ENCODE measurements at places on chromosomes 11 and 22. TPM values are rescaled to one million over a fixed set of nuclear protein-coding genes. Genes with fewer than 3 reads are reported as not detected.

- peaks cover 27% of the 10 kb centered on the region for H3K4me1 ChIP-seq
- no peak overlapping the region for H3K27ac ChIP-seq
- H3K4me3 ChIP-seq: no peak overlapping the region
- H3K36me3 ChIP-seq: no peaks in the 10 kb centered on the region
Measured at GRCh38 chr11:118889797-118890196, 6.1 kb downstream of the CXCR5 start.

The NEFH gene
- 0.46 TPM for total RNA-seq

DNA sequence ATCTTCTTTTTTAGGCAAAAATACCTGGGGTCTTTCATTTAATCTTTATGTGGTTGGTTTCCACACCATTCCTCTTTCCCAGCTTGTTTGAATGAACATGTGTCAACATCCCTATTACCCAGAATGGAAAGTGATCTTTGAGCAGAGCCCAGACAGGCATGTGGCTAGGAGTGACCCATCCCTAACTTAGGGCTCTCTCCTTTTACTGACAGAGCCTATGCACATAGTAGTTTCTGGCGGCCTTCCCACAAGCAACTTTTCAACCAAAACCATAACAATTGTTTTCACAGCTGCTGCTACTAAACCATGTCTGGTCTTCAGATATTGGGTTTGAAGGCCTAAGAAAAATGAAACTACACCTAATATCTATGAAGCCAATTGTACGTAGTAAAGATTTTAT is 107.5 kb downstream of the TENM4 start:
- H3K4me3 ChIP-seq: no peak overlapping the region
- no peaks in the 10 kb centered on the region for H3K36me3 ChIP-seq
- H3K4me1 ChIP-seq: no peaks in the 10 kb centered on the region
- no peak for DNase-seq
- H3K27me3 ChIP-seq: no peaks in the 10 kb centered on the region

GRCh38 chr11:93498161-93498560 is 45.0 kb downstream of the SMCO4 start:
- H3K4me1 ChIP-seq: no peaks in the 10 kb centered on the region
- no peaks in the 10 kb centered on the region for H3K36me3 ChIP-seq
- no peak overlapping the region for H3K4me3 ChIP-seq
- DNase-seq: no peak

- H3K36me3 ChIP-seq: no peaks in the 10 kb centered on the region
- H3K27ac ChIP-seq: peak overlapping the region; percentile 70
- no peaks in the 10 kb centered on the region for H3K27me3 ChIP-seq
- no peak for DNase-seq
- H3K4me3 ChIP-seq: no peak overlapping the region
Measured at GRCh38 chr11:75475767-75476650, 43.0 kb upstream of the KLHL35 start.

- peaks cover 24% of the 10 kb centered on the region for H3K4me1 ChIP-seq
- no peak overlapping the region for H3K27ac ChIP-seq
- peak; percentile 70 for DNase-seq
- H3K4me3 ChIP-seq: peak overlapping the region; percentile 64
Measured at GRCh38 chr11:19714022-19714386, 1.4 kb downstream of the NAV2 start.

GRCh38 chr11:96110302-96110701 is 186.4 kb upstream of the MTMR2 start:
- H3K4me1 ChIP-seq: peaks cover 18% of the 10 kb centered on the region
- DNase-seq: no peak
- H3K27me3 ChIP-seq: no peaks in the 10 kb centered on the region
- no peak overlapping the region for H3K27ac ChIP-seq
- no peak overlapping the region for H3K4me3 ChIP-seq

The CARNS1 gene
- total RNA-seq: 2.7 TPM

The CHADL gene
- 3.4 TPM for total RNA-seq

GRCh38 chr11:77205467-77206263 is 77.6 kb downstream of the MYO7A start:
- no peak overlapping the region for H3K4me3 ChIP-seq
- no peaks in the 10 kb centered on the region for H3K4me1 ChIP-seq
- no peaks in the 10 kb centered on the region for H3K36me3 ChIP-seq
- H3K27me3 ChIP-seq: no peaks in the 10 kb centered on the region

GRCh38 chr11:5910540-5910939 is 17.5 kb downstream of the OR52E5 start:
- no peaks in the 10 kb centered on the region for H3K36me3 ChIP-seq
- H3K27me3 ChIP-seq: no peaks in the 10 kb centered on the region
- DNase-seq: no peak
- H3K27ac ChIP-seq: no peak overlapping the region
- no peaks in the 10 kb centered on the region for H3K4me1 ChIP-seq

GRCh38 chr22:45884201-45885062 is 92.5 kb downstream of the WNT7B start:
- no peaks in the 10 kb centered on the region for H3K36me3 ChIP-seq
- DNase-seq: peak; percentile 61
- H3K4me1 ChIP-seq: peaks cover 4% of the 10 kb centered on the region
- no peak overlapping the region for H3K4me3 ChIP-seq
- peaks cover 48% of the 10 kb centered on the region for H3K27me3 ChIP-seq

DNA sequence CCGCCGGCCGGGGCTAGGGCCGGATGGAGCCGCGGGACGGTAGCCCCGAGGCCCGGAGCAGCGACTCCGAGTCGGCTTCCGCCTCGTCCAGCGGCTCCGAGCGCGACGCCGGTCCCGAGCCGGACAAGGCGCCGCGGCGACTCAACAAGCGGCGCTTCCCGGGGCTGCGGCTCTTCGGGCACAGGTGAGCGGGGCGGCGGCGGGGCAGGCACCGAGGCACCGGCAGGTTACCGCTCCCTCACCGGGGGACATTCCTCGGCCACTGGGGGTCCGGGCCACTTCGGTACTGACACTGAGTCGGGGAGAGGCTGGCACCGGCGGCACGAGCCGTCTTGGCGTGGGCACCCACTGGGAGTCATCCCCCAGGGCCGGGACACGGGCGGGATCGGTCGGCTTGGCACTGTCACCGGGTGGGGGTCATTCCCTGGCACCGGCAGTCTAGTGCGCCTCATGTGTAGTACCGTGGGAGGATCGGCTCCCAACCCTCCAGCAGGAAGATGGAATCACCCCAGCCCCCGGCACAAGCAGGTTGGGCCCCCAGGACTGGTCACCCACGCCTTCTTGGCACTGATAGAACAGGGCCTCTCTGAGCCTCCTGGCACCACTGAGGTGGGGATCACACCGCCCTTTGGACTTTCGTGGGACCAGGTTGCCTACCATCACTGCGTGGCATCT is 511 bp downstream of the DGKZ start:
- no peaks in the 10 kb centered on the region for H3K36me3 ChIP-seq
- DNase-seq: no peak
- no peaks in the 10 kb centered on the region for H3K27me3 ChIP-seq
- H3K4me1 ChIP-seq: peaks cover 55% of the 10 kb centered on the region

The CFAP300 gene
- 2.3 TPM for total RNA-seq

DNA sequence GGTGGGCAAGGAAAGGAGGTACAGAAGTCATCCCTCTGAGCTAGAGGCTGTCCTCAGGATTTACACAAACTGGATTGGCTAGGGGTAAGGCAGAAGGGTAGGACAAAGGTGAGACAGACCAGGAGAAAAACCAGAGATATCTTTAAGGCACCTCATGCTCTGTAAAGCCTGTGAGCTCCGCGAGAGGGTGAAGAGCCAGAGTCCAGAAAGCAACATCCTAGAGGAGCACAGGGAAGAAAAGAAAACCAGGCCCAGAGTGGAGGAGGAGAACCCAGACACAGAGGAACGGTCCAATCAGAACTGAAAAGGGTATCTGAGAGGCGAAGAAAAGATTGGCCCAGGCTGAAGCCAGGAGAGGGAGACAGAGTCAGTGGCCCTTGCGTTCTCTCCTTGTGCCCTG is 5.1 kb downstream of the SLC37A4 start:
- H3K4me3 ChIP-seq: no peak overlapping the region
- no peak for DNase-seq
- peak overlapping the region; percentile 47 for H3K27ac ChIP-seq
- H3K36me3 ChIP-seq: peaks cover 53% of the 10 kb centered on the region
- H3K27me3 ChIP-seq: no peaks in the 10 kb centered on the region

DNA sequence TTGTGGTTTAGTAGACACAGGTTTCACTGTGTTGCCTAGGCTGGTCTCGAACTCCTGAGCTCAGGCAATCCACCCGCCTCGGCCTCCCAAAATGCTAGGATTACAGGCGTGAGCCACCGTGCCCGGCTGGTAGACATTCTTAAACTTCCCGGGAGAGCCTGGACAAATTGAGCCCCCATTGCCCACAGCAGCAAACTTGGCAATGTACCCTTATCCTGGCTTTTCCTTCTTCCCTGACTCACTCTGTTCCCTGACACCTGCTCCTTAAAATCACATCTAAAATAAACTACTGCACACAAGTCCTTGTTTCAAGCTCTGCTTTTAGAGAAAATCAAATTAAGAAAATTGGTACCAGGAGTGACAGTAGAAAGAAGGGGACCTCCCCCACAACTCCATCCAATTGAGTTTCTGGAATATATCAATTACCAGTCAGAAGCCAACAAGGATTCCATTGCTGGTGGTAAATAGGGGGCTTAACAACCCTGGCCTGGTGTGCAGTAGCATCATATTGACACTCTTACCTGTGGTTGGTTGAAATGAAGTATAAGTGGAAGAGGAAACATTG is 7.4 kb upstream of the MCHR1 start:
- no peaks in the 10 kb centered on the region for H3K4me1 ChIP-seq
- no peaks in the 10 kb centered on the region for H3K36me3 ChIP-seq
- H3K27me3 ChIP-seq: no peaks in the 10 kb centered on the region

The ARRB1 gene
- 188 TPM for total RNA-seq

- peak overlapping the region; percentile 73 for H3K4me3 ChIP-seq
- peaks cover 18% of the 10 kb centered on the region for H3K36me3 ChIP-seq
- H3K4me1 ChIP-seq: peaks cover 26% of the 10 kb centered on the region
- peak overlapping the region; percentile 92 for H3K27ac ChIP-seq
Measured at GRCh38 chr22:32800994-32801536, 440 bp upstream of the TIMP3 start.

GRCh38 chr11:64572143-64572542 is 18.9 kb upstream of the SLC22A12 start:
- no peaks in the 10 kb centered on the region for H3K27me3 ChIP-seq
- no peaks in the 10 kb centered on the region for H3K4me1 ChIP-seq
- H3K27ac ChIP-seq: no peak overlapping the region
- no peak overlapping the region for H3K4me3 ChIP-seq

The KDM4E gene
- not detected for total RNA-seq

GRCh38 chr11:41010361-41011050 is 448.9 kb downstream of the LRRC4C start:
- H3K27ac ChIP-seq: no peak overlapping the region
- DNase-seq: no peak
- H3K36me3 ChIP-seq: no peaks in the 10 kb centered on the region
- H3K4me1 ChIP-seq: no peaks in the 10 kb centered on the region
- H3K4me3 ChIP-seq: no peak overlapping the region

DNA sequence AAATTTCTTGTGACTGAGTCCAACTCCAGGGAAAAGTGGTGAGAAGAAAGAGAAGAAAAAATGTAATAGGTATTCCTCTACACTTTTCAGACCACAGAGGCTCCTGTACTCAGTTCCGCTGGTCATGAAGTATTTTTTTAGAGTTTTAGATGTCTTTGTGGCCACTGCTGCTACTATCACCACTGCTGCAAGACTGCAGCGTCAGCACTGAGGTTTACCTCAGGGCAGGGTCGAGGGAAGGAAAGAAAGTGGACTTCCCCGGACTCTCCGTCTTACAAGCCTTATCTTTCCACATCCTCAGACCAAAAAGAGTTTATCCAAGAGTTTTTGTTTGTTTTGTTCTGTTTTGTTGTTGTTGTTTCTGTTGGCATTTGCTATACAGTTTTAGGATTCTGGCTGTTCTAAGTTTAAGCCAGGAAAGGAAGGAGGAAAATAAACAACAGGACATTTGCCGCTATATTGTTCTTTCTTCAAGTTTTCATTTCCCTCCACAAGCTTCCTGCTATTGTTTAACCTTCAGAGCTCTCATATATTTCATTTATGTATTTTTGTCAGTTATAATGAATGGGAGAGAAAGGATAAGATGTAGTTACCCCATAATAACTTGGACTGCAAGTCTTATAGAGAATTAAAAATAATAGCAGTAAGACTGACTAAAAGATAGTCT is 919.3 kb downstream of the NTM start:
- DNase-seq: no peak
- no peaks in the 10 kb centered on the region for H3K4me1 ChIP-seq
- no peaks in the 10 kb centered on the region for H3K27me3 ChIP-seq
- H3K36me3 ChIP-seq: no peaks in the 10 kb centered on the region
- H3K4me3 ChIP-seq: no peak overlapping the region
- H3K27ac ChIP-seq: no peak overlapping the region

GRCh38 chr11:108135845-108136544 is 14.6 kb downstream of the ACAT1 start:
- DNase-seq: no peak
- no peak overlapping the region for H3K4me3 ChIP-seq
- H3K27ac ChIP-seq: no peak overlapping the region
- peaks cover 5% of the 10 kb centered on the region for H3K4me1 ChIP-seq

DNA sequence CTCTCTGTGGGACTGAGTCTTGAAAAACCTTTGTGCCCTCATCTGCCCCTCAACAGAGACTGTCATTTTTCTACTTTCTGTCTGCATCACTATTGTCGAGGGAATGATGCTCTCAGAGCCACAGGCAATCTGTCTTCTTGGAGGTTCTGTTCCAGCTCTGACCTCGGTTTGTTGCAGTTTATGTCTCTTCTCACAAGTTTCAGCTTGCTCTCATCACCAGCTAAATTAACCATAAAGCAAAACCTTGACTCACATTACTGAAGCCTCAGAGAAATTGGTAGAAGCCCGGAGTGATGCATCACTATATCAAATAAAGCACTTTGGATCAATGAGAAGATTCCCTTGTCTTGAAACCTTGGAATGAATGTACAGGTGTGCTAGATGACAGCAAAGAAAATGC is 60.6 kb upstream of the BLID start:
- H3K27ac ChIP-seq: no peak overlapping the region
- no peaks in the 10 kb centered on the region for H3K4me1 ChIP-seq
- no peak for DNase-seq
- no peaks in the 10 kb centered on the region for H3K27me3 ChIP-seq
- no peaks in the 10 kb centered on the region for H3K36me3 ChIP-seq
- H3K4me3 ChIP-seq: no peak overlapping the region

- no peaks in the 10 kb centered on the region for H3K27me3 ChIP-seq
- no peaks in the 10 kb centered on the region for H3K36me3 ChIP-seq
- H3K27ac ChIP-seq: no peak overlapping the region
- DNase-seq: no peak
- no peaks in the 10 kb centered on the region for H3K4me1 ChIP-seq
Measured at GRCh38 chr11:133723056-133723455, 122.3 kb downstream of the SPATA19 start.

DNA sequence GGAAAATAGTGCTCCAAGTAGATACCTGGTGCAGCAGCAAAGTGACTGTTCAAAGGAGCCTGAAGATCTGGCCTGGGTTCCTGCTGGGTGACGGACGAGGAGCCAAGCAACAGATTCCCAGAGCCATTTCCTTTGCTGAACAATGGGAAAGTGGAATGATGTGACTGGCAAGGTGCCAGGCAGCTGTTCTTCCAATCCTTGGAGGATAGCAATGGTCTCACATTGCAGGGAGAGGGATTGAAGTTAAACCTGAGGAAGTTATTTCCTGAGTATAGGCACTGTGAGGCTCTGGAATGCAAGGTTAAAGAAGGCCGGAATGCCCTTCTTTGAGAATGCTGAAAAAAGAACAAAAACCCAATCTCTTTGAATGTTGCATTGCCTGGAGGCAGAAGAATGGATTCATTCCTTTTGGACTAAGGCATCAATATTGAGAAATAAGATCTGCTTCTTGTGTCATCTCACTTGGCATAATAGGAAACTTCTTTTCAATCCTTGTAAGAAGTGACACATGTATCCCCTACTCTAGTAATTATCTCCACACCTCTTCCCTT is 223.8 kb downstream of the BLID start:
- no peak overlapping the region for H3K27ac ChIP-seq
- H3K4me1 ChIP-seq: no peaks in the 10 kb centered on the region
- H3K36me3 ChIP-seq: no peaks in the 10 kb centered on the region
- H3K4me3 ChIP-seq: no peak overlapping the region
- H3K27me3 ChIP-seq: no peaks in the 10 kb centered on the region

The KCNJ1 gene
- 0.23 TPM for total RNA-seq

Measured in upper lobe of right lung (tissue), 1 donor.